Effector memory CD8-positive, alpha-beta T cell (primary cell): ENCODE measurements at places on chromosomes 1 and 21.

DNA sequence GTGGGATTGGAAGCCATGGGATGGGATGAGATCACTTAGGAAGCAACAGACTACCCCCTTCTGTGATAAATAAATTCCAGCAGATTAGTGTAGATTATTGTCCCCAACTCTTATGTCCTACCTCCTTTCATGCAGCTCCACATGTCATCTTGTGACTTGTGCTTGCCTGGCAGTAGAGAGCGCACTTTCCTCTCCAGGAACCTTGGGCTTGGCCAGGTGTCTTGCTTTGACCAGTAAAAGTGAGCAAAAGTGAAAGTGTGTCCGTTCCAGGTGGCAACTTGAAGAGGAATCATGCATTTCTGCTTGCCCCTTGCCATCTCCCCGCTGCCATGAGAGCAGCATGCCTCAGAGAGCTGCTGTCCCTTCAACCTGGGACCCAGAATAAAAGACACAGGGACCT lies 122.9 kb upstream of the ERG start:
- DNase-seq: no peak

DNA sequence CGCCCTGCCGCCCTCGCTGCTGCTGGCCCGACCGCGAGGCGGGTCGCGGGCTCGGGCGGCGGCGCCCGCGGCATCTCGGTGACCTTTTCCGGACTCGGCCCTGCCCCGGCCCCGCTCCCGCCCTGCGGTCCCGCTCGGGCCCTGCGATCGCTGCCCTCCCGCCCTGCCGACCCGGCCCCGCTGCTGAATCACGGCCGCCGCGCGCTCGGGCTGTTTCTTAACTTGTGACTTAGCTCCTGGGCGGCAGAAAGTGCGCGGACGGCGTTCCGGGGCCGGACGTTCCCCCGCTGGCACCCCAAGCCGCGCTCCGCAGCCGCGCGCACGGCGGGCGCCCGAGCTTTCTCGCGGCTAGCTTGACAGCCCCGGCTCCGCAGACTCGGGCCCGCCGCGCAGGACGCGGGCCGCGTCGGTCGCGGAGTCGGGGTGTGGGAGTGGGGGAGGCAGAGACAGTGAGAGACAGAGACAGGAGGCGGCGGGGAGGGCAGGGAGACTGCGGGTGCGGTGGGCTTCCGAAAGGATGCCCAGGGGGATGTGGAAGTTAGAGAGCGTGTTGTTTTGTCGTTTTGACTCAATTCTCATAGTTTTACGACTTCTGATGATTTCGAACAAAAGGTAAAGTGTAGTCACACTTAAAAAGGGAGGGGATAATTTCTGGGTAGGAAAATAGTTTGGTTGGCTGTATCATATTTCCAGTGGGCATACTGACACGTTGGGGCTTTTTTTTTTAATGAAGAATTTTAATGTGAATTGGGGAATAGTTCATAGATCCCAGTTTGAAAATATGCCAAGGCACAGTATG lies 49.8 kb downstream of the PRDM2 start:
- peak; percentile 46 for DNase-seq

- no peak for DNase-seq
Observed at GRCh38 chr1:47477595-47478080, 39.8 kb downstream of the FOXD2 start.

DNA sequence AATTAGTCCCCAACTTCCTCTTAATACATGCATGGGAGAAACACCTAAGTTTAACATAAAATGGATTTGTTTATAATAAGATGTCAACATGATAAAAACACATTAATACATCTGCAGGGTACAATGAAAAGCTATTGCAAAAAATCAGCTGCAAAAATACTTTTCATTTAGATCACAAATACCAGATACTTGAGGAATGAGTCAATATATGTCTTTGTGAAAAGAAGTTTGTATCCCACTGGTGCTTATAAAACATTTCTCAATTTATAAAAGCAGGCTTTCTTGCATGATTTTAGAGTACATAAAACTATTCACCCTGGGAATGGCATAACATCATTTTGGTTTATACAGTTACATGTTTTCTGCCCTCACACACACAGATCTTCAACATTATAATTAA lies 18.6 kb upstream of the PRKAA2 start:
- DNase-seq: no peak

DNA sequence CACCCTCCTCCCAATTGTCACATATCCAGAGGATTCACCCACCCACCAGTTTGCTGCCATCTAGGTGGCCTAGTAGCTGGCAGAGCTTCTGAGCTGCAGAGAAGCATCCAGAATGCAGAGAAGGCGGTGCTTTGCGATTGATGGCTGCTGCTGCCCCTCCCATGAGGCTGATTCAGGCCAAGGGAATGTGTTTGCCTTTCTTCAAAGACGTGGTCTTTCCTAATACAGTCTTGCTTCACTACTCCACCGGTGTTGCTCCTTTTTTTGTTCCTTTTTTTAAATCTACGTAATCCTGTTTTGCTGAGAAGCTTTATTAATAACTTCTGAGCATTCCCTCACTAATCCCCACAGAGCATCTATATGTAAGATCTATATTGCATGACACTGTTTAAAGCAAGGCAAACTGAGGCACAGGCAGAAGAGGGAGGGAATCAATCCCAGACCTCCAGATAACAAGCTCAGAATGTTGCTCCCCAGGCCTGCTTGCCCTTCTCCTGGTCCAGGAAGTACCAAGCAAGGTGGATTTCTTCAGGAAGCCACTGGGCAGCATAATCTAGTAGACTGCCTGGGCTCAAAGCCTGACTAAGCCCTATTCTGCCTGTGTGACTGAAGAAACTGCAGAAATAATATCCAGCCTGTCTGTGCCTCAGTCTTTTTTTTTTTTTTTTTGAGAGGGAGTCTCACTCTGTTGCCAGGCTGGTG lies 275.5 kb upstream of the FMN2 start:
- no peak for DNase-seq

DNA sequence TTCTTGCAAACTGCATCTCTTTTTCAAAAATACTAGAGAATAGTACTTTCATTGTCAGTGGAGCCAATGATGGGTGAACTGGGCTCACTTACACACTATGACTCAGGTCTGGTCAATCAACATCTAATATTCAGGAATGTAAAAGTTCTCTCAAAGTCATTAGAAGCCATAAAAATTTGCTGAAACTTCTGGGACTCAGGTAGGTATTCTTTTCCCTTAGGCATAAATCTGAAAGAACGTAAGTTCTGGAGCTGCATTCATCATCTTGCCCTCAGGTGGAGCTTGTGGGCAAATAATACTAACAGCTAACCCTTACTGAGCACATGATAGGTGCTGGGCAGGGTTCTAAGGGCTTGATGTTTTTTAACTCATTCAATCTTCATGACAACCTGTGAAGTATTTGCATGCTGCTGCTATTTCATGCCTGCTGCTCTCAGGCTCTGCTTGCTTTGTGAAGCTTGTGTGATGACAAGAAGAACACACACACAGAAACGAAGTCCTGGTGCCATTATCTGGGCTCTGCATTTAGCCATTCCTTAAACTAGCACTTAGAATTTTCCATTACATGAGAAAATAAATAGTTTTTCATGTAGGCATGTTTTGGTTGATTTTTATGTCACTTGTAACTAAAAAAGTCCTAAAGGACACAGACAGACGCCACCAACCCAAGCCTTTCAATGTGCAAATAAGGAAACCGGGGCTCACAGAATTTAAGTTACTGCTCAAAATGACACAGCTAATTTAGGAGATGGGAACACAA lies 394.2 kb upstream of the LYPLAL1 start:
- no peak for DNase-seq

DNA sequence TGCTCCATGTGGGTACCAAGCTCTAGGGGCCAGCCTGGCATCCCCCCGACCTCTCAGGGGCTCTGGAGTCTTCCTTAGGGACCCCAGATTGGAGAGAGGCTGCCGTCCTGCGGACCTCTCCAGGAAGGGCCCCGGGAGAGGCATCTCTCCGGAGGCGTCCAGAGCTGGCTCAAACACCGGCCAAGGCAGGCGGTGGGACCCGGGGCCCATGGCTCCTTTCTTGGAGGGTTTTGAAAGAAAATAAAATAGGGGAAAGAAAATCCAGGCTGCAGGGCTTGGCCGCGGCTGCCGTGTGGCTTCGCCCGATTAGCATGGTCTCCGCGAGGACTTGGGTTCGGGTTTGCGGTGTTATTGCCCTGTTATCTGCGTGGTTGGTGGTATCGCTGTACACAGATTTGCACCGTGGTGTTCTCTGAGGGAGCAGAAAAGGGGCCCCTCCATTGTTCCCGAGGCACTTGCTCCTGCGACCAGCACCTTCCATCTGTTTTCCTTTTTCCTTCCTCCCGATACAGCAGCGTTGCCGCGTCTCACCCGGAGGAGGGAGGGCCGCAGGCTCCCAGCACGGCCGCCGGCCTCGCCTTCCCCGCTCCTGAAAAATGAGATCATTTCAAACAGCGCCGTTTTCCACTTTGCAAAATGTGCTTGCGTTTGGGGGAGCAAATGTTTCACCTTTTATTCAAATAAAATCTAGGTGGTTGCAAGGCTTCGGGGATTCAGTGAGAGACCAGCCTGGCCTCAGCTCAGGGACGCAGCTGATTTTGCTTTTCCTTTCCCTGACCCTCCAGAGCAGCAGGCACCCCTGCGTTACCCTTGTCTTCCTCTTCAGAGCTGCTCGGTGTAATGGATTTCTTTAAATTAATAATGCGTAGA lies 86.3 kb downstream of the PRDM16 start:
- DNase-seq: no peak

DNA sequence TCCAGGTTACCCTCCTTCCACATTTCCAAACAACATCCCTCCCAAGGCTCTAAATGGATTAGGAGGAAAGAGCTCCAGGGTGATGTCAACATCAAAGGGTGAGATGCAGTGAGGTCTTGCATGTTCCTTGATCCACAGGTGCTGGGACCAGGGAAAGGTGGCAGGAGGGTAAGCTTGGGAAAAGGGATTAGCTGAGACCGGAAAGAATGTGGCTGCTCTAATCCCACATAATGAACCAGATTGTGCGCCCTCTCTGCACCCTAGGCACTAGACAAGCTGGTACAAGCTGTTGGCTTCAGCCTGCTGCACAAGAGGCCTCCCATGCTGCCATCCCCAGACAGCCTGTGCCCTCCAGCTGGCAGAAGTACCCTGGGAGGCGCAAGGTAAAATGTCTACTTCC lies 34.9 kb downstream of the PLXNA2 start:
- no peak for DNase-seq

- no peak for DNase-seq
Observed at GRCh38 chr1:236835491-236835890, 40.4 kb downstream of the MTR start.

DNA sequence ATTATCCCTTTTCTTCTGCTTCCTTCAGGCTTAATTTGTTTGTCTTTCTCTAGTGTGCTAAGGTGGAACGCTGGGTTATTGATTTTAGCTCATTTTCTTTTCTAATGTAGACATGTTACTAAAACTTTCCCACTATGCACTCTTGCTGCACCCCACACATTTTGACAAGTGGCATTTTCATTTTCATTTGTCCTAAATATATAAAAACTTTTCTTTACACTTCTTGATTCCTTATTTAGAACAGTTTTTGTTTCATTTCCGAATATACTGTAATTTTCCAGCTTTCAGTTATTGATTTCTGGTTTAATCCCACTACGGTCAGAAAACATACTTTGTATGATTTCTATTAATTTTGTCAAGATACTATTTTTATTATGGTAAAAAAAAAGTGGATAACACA lies 25.3 kb downstream of the SH3BP5L start:
- no peak for DNase-seq

DNA sequence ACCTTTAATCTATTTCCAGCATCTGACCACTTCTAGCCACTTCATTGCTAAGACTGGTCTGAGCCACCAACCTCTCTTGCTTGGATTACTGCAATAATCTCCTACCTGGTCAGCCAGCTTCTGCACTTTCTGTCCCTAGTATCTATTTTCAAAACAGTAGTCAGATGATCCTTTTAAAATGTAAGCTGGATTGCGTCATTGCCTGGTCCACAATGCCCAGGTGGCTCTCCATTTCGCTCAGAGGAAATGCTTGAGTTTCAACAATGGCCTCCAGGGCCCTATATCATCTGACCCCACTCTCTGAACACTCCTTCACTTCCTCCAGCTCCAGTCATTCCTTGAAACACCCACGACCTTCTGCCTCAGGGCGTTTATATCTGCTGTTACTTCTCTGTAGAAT lies 2.3 kb downstream of the FYB2 start:
- DNase-seq: no peak

DNA sequence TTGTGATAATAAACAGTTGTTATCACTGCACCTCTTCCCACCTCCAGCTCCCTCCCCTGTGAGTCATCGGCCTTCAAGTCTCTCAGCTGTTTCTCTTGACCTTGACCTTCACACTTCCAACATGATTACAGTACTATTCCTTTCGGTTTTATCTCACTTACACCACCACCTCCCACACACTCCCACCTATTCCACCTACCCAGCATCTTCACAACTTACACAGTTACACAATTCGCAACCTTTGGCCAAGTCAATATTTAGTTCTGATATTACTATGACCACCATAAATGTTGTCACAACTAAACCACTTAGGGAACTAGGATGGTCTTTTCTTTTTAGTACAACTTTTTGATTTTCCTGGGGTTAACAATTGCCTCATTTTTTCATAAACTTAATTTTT lies 60.2 kb downstream of the RIPK4 start:
- no peak for DNase-seq

DNA sequence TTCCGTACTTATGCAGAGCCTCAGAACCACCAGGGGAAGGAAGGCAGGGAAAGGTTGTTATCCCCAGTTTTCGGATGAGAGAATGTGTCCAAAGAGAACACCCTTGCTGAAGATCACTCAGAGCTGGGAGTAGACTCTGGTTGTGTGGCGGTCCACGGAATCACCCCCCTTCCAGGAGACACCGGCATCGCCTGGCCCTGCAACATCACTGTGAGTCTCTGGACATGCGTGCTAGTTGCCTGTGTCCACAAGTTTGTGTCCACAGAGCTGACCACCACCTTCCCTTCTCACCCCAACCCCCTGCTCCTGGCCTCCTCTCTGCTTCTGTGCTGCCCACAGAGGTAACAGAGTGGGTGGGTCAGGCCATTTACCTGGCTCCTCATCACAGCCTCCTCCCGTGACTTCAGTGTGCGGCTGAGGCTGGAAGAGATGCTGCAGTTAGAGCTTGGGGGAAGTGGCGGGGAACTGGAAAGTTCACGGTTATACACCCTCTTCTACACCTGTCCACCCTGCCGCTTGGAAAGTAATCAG lies 7.3 kb downstream of the MYBPH start:
- DNase-seq: no peak

DNA sequence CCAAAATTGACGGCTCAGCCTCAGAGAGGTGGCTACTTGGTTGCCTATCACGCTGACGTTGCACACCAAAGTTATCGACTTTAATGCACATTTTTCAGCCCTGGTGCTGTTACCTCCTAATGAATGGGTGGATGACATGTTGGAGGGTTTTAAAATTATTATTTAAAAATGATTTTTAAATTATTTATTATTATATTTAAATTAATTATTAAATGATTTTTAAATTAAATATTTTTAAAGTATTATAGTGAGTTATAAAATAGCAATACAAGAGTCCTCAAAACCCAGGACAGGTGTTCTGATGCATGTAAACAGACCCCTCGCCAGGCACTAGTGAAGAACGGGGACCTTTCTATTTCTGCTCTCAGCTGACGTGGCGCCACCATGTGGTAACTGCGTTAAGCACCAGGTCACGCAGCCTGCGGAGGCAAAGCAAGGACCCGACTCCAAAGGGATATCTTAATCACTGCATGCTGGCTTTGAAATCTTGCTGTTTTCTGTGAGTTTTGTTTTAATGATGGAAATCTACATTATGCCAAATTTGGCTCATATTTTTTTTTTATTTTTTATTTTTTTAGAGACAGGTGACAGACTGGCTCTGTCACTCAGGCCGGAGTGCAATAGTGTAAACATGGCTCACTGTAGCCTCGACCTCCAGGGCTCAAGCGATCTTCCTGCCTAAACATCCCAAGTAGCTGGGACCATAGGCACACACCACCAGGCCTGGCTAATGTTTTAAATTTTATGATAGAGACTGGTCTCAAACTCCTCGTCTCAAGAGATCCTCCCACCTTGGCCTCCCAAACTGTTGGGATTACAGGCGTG lies 22.6 kb downstream of the CASP9 start:
- peak; percentile 37 for DNase-seq
